ENCODE measurements at places on chromosomes 3 and 15.

- DNase-seq = no peak
Observed at GRCh38 chr15:68602459-68603215, 23.8 kb downstream of the CORO2B start.

GRCh38 chr3:131804565-131805133 is 230.2 kb downstream of the CPNE4 start:
- DNase-seq = no peak

DNA sequence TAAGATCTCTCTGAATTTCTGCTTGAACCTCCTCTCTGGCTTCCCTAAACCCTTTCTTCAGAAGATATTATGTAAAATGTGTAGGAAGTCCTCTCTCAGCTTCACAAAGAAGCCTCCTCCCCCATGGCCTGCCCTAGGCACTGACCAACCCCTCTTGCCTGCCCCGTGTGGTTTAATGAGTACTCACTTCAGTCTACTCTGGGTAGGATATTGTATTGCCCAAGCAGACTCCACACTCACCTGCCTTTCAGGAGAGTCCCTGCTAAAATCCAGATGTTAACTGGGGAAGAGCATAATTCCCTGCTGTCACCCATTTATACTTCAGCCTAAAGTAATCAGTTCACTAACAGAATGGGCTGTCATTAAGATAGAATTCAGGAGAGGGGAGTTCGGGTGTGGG is 2.6 kb upstream of the AGBL1 start:
- no peak for DNase-seq

GRCh38 chr3:189689625-189690024 is 58.4 kb downstream of the TP63 start:
- DNase-seq = no peak

DNA sequence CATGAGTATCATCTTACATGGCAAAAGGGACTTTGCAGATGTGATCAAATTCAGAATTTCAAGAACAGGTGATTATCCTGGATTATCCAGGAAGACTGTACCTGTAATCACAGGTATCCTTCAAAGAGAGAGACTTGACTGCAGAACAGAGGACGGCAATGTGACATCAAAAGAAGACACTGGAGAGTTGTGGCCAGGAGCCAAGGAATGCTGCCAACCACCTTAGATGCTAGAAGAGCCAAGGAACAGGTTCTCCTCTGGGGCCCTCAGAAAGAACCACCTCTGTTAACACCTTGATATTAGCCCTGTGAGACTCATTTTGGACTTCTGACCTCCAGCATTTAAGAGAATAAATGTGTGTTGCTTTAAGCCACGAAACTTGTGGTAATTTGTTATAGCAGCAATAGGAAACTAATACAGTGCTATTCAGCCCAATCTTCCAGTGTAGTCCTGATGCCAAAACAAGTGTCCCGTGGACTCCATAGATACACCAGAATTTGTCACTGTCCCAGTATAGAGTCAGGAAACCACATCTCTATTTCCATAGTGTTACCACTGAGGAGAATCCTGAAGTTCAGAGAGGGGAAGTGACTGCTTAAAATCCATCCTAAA is 330.6 kb upstream of the TLE3 start:
- no peak for DNase-seq

- no peak for DNase-seq
Observed at GRCh38 chr15:49424954-49425353, 1.9 kb downstream of the FGF7 start.

DNA sequence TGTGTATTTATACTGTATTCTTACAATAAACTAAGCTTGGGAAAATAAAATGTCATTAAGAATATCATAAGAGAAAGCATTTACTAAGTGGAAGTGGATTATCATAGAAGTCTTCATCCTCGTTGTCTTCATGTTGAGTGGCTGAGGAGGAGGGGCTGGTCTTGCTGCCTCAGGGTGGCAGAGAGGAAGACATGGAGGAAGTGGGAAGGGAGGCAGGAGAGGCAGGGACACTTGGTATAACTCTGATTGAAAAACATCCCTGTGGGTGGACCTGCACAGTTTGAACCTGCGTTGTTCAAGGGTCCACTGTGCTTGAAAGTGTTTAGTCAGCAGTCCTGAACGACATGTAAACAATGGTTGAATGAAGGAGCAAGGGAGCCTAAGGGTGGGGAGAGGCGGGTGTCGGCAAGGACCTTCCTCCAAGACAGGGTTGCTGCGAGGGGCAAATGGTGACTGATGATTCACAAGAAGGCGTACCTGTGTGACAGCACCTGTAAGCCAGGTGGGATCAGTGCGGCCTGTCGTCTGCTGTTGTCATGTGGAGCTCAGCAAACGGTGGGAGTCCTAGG is 103.8 kb upstream of the KLF13 start:
- no peak for DNase-seq

- DNase-seq = no peak
Observed at GRCh38 chr3:130266817-130267216, 78.7 kb upstream of the COL6A5 start.

DNA sequence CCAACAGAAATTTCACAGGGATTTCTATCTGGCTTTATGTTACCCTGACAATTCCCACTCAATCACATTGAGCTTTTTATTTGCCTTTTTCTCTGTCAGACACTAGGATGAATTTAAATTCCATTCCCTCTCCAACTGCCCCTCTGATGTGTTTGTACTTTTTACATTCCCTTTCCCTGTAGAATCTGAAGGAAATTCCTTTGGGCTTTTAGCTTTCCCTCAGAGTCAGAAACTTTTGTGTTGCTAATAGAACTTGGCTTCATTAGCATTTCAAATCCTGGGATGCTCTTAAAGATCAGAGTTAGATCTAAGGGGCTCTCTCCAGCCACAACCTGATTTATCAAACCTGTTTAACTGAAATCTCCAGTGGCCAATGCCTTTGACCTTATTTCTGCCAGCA is 7.9 kb upstream of the RARB start:
- no peak for DNase-seq

- no peak for DNase-seq
Observed at GRCh38 chr3:180290300-180290699, 253.6 kb upstream of the PEX5L start.

DNA sequence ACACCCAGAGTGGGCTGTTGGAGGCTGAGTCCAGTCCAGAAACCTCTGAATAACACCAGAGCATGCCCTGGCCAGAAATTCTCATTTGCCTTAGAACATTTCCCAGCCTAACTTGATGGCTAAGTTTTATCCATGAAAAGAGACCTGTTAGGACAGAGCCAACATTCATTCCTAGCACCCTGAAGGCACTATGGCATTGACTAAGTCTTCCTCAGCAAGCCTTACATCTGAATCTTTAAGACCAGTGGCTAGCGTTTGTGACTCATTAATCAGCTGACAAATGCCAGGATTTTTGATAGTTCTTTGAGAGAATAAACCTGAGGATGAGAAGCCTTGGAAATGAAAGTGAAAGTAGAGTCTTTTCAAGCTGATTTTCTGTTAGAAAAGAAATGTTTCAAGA is 1087.1 kb upstream of the ALCAM start:
- no peak for DNase-seq

- no peak for DNase-seq
Observed at GRCh38 chr3:46492890-46493547, 4.8 kb upstream of the RTP3 start.

GRCh38 chr15:68704496-68705021 is 116.1 kb downstream of the ANP32A start:
- no peak for DNase-seq
